ENCODE measurements at places on chromosomes 5 and 9.

GRCh38 chr9:129547063-129547462, 73.8 kb downstream of the C9orf50 start:
- no peak for DNase-seq

DNA sequence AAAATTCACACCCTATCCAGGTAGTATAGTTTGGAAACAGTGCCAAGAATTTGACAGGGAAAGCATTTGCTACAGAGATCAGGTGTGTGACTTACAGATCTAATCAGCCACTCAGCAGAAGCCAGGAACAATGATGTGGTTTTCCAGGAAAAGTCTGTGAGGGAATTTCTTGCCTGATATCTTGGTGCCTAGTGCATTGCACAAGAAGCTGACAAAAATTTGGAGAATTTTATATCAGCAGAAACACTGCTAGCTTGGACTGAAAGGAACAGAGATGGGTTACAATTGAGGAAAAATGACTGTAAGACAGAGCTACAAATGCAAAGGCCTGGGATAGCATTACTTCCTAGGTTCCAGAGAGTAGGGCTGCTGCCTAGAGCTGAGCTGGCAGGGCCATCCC, 658.1 kb upstream of the CHD1 start:
- no peak for DNase-seq

DNA sequence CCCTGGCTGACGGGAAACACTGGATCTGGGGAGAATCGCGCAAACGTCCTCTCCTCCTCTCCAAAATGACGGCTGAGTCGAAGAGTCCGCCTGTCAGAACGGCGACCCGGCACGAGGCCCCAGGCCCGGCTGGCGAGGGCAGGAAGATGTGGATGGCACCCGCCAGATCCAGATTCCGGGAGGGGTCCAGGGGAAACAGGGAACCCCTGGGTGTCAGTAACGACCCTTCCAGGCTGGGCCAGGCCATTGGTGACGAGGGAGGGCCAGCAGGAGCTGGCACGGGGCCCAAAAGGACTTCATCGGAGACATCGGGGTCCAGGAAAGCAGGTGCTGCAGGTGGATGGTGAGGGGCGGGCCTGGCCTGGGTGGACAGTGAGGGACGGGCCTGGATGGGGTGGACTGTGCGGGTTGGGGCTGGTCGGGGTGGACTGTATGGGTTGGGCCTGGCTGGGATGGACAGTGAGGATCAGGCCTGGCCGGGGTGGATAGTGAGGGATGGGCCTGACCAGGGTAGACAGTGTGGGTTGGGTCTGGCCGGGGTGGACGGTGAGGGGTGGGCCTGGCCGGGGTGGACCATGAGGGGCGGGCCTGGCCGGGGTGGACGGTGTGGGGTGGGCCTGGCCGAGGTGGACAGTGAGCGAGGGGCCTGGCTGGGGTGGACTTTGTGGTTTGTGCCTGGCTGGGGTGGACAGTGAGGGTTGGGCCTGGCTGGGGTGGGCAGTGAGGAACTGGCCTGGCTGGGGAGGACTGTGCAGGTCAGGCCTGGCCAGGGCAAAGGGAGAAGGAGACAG, 14.0 kb downstream of the SLC6A3 start:
- DNase-seq, result no peak

GRCh38 chr5:58341476-58341875, 118.4 kb downstream of the PLK2 start:
- peak; percentile 47 for DNase-seq

Data from adipocyte (in vitro differentiated cells).